ENCODE measurements at places on chromosomes 7 and 10.

GRCh38 chr7:149455175-149455950, 5.5 kb downstream of the ZNF777 start:
- H3K27me3 ChIP-seq = no peaks in the 10 kb centered on the region
- H3K4me3 ChIP-seq = no peak overlapping the region
- DNase-seq = no peak
- H3K27ac ChIP-seq = no peak overlapping the region
- H3K36me3 ChIP-seq = peaks cover 37% of the 10 kb centered on the region

GRCh38 chr10:86918022-86918471, 39.4 kb downstream of the MMRN2 start:
- peaks cover 17% of the 10 kb centered on the region for H3K36me3 ChIP-seq
- peak overlapping the region; percentile 13 for H3K27ac ChIP-seq
- no peaks in the 10 kb centered on the region for H3K27me3 ChIP-seq
- DNase-seq = peak; percentile 60

- H3K27me3 ChIP-seq = no peaks in the 10 kb centered on the region
- no peaks in the 10 kb centered on the region for H3K4me1 ChIP-seq
- H3K36me3 ChIP-seq = no peaks in the 10 kb centered on the region
- H3K4me3 ChIP-seq = no peak overlapping the region
Observed at GRCh38 chr7:10192074-10192473, 781.6 kb upstream of the PHF14 start.

DNA sequence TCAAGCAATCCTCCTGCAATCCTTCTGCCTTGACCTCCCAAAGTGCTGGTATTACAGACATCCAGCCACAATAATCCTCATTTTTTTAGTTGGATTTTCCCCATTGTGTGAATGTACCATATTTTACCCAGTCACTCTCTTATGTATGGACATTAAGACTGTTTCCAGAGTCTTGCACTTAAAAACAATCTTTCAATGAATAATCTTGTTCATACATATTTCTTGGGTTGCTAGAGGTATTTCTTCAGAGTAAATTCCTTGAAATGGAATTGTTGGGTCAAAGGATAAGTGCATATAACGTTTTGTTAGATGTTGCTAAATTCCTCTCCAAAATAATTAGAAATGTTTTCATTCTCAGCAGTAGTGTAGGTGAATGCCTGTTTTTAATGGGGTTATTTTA, 283.1 kb upstream of the KAT6B start:
- no peak overlapping the region for H3K4me3 ChIP-seq
- DNase-seq = no peak
- H3K27me3 ChIP-seq = no peaks in the 10 kb centered on the region
- H3K36me3 ChIP-seq = no peaks in the 10 kb centered on the region

DNA sequence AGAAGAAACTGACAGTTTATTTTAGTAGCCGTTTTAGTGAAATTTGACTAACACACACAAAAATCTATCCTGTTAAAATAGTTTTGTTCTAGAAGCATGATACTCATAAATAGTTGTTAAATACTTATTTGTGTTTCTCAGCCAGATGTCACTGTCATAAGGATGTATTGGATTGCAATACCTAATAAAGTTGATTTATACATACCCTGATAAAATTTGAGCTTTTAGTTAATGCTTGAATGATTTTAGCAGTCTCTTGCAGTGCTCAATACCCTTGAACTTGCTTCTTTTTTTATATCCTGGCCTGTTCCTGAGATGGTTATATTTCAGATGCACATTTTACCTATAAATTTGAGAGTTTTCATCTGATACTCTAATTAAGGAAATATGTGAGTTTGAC, 10.1 kb downstream of the ING3 start:
- H3K4me1 ChIP-seq = no peaks in the 10 kb centered on the region
- H3K27me3 ChIP-seq = no peaks in the 10 kb centered on the region
- no peak overlapping the region for H3K27ac ChIP-seq
- H3K36me3 ChIP-seq = peaks cover under 1% of the 10 kb centered on the region
- H3K4me3 ChIP-seq = no peak overlapping the region
- DNase-seq = no peak

DNA sequence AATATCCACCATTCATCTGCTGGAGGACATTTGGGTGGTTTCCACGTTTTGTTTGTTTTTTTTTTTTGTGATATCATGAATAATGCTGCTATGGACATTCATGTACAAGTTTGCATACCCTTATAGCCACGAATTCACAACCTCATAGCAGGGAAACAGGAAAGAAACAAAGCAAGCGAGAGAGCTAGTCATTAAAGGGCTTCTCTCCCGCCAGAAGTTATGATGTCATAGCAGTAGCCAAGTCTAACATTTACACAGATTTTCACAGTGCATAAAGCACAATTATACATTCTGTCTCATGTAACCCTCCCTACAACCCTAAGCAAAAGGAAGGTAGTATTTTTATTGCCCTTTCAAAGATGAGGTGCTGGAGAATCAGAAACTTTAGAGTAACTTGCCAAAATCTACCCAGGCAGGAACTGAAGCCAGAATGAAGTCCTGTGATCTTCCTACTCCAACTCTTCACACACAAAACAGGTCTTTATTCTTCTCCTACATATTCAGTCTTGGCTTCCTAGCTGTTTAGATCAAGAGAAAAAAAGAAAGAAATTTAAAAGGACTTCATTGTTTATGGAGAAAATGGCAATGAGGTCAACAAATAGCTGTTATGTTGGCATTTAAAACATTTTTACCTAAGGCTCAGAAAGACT, 33.9 kb upstream of the GPAM start:
- H3K36me3 ChIP-seq = no peaks in the 10 kb centered on the region
- H3K4me3 ChIP-seq = no peak overlapping the region
- H3K27ac ChIP-seq = no peak overlapping the region
- no peaks in the 10 kb centered on the region for H3K27me3 ChIP-seq
- peaks cover 4% of the 10 kb centered on the region for H3K4me1 ChIP-seq
- DNase-seq = no peak

Data from astrocyte (in vitro differentiated cells and primary cell).